B cell (primary cell): ENCODE measurements at places on chromosomes 6 and 20. TPM values are rescaled to one million over a fixed set of nuclear protein-coding genes. Genes with fewer than 3 reads are reported as not detected.

Gene LINC00237
- not detected in 2 replicates for total RNA-seq

Gene WFDC10B
- not detected in 2 replicates for total RNA-seq

Gene ECI2
- total RNA-seq, result 28.0 and 28.3 TPM in 2 replicates

Gene WFDC2
- 1.0 TPM in 1 of 2 replicates, not detected in the other for total RNA-seq

Gene POPDC3
- not detected in 2 replicates for total RNA-seq

Gene HLA-DQB2
- total RNA-seq, result 109 and 112 TPM in 2 replicates

Gene CNR1
- 20.4 and 28.9 TPM in 2 replicates for total RNA-seq

Gene TTBK1
- 0.07 TPM in 2 replicates for total RNA-seq

Gene NDRG3
- 26.1 and 27.5 TPM in 2 replicates for total RNA-seq

Gene TNFAIP3
- total RNA-seq, result 92.0 and 92.2 TPM in 2 replicates

GRCh38 chr6:45929421-45930361, 86.0 kb downstream of the CLIC5 start:
- DNase-seq, result no peak

DNA sequence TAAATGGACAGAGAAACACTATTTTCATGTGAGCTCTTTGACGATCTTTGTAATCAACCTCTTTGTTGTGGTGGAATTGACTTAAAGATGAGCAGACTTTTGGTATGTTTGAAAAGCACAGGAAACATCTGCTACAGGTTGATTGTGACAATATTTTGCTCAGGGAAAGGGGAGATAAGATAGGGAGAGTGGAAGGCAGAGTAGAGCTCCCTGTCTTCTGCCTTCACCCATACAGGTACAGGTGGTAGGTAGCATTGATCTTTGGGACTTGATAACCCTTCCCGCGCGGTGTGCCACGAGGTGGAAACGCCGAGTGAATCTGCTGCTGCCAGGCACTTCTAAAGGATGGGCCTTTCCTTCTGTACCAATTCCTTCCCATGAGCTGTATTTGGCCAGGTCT, 183.6 kb downstream of the UTRN start:
- DNase-seq, result no peak

DNA sequence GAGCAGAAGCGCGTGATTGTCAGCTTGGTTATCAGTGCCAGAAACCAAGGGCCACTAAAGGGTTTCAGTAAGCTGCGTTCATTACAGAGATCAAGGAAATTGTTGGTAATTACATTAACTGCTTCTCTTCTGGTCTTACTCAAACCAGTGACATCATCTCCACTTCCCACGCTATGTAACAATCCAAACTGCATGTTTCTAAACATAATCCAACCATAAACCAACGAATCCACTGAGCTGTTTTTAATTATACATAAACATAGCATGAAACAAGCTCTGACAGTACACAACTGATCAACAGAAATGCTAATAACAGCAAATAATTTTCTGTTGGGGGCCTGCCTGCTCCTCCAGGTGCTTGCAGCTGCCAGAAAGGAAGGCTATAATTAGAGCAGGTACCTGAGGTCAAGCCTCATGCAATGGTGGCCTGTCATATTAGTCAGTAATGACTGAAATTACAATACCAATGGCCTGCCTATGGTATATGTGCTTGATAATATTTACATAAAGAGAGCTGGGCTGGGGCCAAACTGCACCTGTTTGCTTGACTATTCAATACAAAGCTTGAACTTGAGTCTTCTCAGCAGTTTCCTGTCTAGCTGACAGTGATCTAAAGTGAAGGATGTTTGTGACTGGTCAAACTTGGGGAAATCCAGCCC, 40.1 kb downstream of the ILRUN start:
- DNase-seq, result peak; percentile 63

DNA sequence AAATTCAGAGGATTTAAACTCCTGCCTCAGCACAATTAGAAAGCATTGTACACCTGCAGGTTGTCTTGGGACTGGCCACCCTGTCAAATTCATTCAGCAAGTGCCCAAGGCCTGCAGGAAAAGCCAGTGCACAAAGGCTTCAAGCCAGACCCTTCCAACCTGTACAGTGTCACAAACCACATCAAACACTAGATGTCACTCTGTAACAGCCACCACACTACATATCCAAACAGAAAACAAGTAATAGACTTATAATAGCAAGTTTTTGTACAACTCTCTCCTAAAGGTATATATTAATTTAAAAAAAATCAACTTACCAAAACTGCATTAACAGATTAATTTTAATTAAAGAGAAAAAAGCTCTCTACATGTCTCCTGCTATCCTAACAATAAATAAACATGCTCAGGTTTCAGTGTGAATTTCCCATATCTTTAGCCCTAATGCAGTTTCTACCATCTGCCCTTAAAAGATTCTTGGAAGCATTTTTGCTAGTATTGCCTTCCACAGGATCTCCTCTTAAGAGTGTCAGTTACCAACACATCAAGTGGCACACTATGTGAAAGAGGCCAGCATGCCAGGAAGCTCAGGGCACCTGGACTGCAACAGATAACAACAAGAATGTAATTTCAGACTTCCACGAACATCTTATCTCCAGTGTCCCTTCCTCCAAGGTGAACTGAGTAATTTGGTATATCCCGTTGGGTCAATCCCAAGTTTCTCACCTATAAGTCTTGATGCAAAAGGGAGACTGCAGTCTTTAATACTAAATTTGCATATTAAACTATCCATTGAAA, 47.5 kb downstream of the RALGAPA2 start:
- DNase-seq, result peak; percentile 29

DNA sequence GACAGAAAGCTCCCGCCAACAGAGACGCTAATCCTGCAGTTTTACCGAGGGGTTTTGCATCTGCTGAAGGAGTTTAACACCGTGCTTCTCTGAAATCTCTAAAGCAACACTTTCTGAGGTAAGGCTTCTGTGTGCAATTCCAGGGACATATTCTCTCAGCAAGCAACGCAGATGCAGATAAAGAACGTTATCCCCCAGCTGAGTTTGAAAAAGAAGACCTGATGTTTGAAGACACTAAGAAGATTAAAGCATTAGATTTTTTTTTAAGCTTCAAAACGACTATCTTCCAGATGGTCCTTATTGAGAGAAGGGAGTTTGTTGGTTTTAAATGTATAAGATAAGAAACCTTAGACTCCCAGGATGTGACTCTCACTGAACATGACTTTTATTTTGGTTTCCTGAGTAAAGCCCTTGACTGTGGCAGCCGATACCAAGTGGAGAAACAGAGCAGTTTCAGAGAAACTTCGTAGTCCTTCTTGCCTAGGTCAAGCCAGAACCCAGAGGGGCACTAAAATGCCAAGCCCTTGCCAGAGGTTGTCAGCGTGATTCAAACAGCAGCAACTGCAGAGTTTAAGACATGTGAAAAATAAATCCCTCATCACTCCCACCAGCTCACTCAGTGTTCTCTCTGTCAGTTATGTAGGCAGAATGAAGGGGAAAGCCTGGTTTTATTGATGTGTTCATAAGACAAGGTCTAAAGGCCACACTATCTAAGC, 353.3 kb upstream of the CNR1 start:
- no peak for DNase-seq

DNA sequence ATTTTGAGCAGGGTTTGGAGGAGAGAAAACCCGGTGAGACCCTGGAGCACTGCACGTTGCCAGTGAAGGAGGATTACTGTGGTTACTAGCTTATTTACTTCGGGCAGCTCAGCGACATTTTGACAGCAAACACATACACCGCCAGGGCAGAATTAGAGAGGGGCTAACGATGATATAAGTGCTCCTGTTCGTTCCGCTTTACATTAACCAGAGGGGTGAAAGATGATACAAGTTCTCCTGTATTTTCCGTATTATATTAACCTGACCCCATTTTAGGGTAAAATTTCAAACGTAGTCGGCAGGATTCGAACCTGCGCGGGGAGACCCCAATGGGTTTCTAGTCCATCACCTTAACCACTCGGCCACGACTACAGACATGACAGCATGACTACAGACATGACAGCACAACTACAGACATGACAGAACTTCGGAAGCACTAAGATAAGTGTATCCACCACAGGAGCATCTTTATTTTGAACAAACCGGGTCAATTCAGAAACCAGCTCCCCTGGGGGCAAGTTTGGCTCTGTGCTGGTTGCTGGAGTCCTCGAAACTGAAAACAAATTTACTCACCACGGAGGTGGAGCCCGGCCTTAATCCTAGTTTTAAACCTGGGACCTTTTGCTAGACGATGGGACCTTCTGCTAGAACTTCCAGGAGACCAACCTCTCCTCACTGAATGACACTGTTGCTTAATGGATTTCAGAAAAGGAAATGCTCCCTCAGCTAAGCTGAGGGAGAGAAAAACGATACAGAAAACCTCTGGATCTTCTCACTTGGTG, 80.4 kb upstream of the ZNF184 start:
- DNase-seq, result peak; percentile 36

DNA sequence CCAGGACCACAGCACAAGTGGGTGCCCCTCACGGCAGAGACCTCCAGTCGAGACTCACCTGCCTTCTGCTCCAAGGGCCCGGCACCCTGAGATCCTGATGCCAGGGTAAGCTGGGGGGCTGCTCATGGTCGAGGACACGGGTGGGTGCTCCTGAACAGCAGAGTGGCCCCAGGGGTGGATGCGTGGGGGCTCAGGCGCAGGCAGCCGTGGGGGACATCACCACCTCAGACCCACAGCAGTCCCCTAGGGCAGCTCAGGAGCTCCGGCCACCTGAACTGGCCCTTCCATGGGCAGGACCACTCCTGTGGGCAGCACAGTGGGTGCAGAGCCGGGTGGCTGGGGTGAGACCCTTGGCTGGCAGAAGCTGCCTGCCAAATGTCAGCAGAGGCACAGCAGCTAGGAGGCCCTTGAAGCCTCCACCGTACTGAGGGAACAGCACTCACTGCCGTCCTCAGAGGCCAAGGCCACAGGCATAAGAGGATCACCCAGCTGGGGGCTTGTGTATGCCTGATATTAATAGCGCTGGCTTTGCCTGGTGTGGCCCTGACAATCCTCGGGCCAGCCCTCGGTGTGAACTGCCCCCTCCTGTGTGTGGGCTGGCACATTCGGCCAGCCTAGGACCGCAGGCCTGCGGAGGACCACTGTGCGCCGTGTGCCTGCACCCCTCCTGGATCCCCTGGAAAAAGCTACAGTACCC, 5.4 kb downstream of the UCKL1 start:
- DNase-seq, result no peak

DNA sequence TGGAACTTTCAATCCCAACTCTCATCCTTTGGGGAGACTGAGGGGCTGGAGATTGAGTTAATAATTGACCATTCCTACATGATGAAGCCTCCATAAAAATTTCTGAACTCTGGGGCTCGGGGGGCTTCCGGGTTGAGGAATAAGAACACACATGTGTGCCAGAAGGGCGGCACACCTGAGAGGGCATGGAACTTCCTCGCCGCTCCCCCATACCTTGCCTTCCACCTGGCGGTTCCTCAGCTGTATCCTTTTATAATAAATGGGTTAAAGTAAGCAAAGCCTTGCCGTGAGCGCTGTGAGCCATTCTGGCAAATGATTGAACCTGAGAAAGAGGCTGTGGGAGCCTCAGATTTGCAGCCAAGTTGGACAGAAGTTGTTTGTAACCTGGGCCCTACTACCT, 164.8 kb downstream of the LY86 start:
- no peak for DNase-seq

DNA sequence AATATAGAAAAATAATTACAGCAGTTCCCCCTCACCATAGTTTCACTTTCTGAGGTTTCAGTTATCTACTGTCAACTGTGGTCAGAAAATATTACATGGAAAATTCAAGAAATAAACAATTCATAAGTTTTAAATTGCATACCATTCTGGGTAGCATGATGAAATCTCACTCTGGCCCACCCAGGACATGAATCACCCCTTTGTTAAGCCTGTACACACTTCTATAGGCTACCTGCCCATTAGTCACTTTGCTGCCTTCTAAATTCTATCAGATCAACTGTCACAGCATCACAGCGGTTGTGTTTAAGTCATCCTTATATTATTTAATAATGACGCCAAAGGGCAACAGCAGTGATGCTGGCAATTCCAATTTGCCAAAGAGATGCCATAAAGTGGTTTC, 140.3 kb upstream of the RUNX2 start:
- DNase-seq, result no peak

GRCh38 chr20:14288341-14289330, 48.8 kb downstream of the FLRT3 start:
- no peak for DNase-seq
